ENCODE measurements at places on chromosomes 11 and 22.

GRCh38 chr22:39994566-39995392 is at the start of gene FAM83F:
Gene FAM83F, plus strand, starts transcription at chr22:39994954. Its CDS starts 89 bp downstream, at chr22:39995043.
- peak; percentile 68 for DNase-seq

DNA sequence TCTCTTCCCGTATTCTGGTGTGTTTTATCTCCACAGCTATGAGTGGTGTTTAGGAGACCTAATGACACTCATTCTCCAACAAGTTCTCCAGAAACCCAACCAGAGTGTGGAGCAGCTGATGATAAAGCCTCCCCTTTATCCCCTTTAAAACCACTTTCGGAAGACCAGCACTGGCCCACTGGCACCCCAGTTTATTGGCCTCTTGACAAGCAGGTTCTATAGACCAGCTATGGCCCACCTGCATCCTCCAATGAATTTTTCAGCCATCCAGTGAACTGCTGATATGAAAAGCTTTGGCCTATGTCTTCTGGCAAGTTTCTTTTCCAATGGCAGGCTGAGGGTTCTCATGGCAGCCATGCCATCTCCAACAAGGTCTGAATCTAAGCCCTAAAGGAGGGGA is 27.4 kb downstream of the CHST1 start:
- no peak for DNase-seq

DNA sequence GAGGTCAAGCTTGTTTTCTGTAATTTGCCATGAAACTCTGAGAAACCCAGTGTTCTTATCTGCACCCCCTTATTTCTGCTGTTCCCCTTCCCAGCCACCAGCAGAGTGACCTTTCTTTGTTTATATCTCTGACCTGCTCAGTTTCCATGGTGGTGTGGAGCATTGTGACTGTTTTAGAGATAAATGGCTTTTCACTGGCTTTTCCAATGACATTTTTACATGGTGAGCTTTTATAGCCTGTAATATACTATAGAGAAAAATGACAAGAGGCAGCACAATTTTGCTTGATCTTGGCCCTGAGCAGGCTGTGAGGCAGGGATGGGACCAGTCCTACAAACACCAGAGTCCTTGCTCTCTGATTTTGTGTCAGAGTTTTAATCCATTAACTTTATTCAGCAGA is 233.9 kb downstream of the FAT3 start:
- DNase-seq, result no peak

DNA sequence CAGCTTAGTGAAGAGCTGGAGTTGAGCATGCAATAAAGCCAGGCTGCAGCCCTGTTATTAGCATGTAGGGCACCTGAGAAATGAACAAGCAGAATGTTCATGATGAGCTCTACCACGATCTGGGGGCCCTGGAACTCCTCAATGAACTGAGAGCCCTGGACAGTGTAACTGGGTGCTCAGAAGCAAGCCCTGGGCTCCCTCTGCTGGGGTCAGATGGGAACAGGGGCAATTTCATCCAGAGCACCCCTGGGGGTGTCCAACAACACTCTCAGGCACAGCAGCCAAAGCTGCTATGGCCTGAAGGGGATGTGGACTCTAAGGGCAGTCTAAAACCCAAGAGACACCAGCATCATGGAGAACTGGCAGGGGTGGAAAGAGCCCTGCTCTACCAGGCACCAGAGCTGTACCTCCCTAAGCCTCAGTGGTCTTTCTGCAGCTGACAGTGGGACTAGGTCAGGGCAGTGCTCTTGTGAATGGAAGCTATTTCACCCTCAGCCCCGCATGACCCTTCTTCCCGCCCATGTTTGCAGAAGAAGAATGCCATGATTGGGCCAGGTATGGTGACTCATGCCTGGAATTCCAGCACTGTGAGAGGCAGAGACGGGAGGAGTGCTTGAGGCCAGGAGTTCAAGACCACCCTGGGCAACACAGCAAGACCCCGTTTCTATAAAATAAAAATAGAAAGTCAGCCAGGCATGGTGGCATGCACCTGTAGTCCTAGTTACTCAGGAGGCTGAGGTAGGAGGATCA is 28.9 kb downstream of the THOC5 start:
- peak; percentile 7 for DNase-seq

DNA sequence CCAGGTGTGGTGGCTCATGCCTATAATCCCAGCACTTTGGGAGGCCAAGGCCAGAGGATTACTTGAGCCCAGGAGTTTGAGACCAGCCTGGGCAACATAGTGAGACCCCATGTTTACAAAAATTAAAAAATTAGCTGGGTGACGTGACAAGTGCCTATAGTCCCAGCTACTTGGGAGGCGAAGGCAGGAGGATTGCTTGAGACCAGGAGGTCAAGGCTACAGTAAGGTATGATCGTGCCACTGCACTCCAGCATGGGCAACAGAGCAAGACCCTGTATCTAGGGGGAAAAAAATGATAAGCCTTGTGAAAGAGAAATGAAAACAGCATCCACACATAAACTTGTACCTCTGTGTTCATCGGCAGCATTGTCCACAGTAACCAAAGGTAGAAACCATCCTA is 8.1 kb upstream of the CCND1 start:
- DNase-seq, result no peak

- no peak for DNase-seq
Measured at GRCh38 chr11:106242718-106243415, 165.4 kb downstream of the AASDHPPT start.

GRCh38 chr11:79813551-79813950 is 372.7 kb upstream of the TENM4 start:
- DNase-seq, result no peak

DNA sequence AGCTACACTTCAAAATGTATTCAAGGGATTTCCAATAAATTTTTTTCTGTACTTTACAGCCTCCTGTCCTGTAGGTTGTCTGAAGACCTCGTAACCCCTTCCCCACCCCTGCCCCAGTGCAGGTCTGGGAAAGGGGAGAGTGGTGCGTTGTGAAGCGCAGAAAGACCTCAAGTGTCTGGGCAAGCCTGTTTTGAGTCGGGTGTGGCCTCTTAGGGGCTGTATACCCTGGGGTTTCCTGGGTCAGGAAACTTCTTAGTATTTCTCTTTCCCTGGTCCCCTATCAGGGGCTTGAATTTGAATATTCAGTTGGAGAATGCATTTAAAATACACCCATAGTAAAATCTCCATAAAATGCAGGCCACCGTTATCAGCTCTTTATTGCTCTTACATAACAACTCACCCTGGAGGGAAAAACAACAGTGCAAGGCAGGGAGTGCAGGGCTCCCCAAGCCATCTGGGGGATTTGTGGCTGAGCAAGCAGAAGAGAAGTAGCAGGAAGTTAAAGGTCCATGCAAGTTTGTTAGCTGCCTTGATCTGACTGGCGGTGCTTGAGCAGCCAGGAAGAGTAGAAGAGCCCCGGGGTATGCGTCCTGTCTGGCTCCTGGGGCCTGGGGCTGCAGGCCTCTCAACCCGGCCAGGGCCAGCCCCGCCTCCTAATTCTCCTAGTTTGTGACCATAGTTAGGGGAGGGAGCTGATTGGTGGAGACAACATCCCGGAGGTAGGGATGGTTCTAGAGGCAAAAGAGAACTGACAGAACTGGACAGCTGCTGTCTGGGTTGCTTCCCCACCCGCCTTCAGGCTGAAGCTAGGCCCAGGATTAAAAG is 25.7 kb downstream of the ARHGAP1 start:
- DNase-seq, result no peak

GRCh38 chr11:21229224-21229623 is 559.8 kb downstream of the NELL1 start:
- DNase-seq, result no peak

GRCh38 chr11:17687946-17688670 is 31.3 kb upstream of the MYOD1 start:
- no peak for DNase-seq

- no peak for DNase-seq
Measured at GRCh38 chr11:72583616-72584292, 90.5 kb downstream of the PDE2A start.

DNA sequence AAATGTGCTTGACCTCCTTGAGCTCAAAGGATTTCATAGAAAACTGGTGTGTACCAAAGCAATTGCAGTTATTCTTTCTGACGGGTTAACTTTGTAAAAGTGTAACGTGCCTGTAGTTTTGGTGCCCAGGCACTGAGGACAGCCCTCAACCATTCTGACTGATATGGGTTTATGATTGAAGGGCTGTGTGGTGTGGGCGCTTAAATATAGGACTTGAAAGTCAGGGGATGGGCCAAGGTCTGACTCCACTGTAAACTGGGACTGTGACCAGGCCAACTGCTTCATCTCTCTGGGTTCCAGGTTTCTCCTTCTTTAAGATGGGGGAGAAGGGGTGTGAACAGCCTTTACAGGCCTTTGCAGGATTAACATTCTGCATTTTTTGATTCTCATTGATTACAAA is 191.1 kb upstream of the ARHGAP20 start:
- no peak for DNase-seq

GRCh38 chr11:118917481-118918127 is 8.1 kb downstream of the BCL9L start:
- peak; percentile 69 for DNase-seq

DNA sequence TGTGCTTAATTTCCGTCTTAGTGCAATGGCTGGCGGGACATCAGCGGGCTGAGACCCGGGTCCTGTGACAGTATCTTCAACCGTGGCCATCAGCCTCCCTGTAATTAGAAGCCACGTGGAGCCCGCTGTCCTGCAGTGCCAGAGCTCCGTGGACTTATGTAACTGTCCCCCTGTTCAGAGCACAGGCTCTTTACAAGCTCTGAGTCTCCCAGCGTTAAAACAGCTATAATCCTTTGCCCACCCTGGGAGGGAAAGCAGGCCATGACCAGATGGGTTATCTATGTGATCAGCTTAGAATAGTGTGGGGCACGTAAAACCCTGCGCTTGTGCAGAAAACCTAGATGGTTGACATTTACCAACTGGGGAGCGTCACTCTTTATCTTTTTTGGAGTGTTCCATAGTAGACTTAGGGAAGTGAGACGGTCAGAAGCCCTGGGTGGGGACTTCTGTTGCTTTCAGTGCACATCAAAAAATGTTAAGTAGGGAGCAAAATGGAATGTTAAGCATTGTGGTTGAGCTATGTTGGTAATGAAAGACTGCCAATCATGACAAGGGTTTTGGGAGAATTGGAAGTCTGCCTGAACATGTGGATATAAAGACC is 103.5 kb upstream of the CADM1 start:
- no peak for DNase-seq

GRCh38 chr11:17572359-17572690 is 25.3 kb downstream of the OTOG start:
- no peak for DNase-seq

GRCh38 chr11:18608376-18608775 is 8.8 kb downstream of the MISFA start:
- DNase-seq, result no peak

GRCh38 chr11:108803776-108804175 is 138.9 kb downstream of the DDX10 start:
- DNase-seq, result no peak

- DNase-seq, result no peak
Measured at GRCh38 chr22:47193606-47194329, 431.3 kb downstream of the TBC1D22A start.

DNA sequence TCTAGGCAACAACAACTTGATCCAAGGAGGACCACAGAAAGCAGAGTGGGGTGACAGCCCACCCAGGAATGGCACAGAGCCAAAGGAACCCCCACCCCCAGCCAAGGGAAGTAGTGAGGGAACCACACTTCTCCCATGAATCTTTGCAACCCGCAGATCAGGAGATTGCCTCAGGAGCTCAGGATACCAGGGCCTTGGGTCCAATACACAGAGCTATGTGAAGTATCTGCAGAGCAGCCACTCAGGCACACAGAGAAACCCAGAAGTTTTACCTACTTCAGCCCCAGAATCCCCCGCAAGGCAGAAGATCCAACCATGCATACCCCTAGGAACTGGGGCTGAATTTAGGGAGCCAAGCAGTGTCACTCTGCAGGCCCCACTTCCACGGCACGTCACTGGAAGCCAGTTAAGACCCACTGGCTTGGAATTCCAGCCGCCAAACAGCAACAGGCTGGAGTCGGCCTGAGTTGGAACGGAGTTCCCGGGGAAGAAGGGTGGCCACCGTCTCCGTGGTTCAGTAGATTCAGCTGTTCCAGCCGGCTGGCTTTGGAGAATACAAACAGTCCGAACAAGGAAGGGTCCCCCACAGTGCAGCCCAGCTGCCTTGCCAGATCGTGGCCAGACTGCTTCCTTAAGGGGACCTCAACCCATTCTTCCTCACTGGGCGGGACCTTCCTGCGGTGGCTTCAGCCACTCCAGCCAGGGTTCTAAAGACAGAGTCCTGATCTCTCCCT is 174.1 kb downstream of the TTC28 start:
- no peak for DNase-seq

DNA sequence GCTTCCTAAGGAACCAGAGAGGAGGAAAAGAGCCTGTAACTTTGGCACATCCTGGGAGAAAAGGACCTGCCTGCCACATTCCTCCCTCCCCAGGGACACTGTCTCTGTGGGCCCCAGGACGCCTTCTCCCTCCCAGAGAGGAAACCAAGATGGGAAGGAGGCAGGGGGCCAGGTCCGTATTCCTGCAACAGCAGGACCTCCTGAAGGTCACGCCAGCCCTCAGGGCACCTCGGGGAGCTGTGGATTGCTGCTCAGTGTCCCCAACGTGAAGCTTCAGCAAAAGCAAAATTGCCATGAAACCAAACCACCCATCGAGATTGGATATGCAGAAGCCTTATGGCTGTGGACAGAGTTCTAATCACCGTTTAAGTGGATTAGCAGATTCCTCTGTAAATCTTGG is 86.7 kb downstream of the ARHGAP8 start:
- DNase-seq, result no peak

DNA sequence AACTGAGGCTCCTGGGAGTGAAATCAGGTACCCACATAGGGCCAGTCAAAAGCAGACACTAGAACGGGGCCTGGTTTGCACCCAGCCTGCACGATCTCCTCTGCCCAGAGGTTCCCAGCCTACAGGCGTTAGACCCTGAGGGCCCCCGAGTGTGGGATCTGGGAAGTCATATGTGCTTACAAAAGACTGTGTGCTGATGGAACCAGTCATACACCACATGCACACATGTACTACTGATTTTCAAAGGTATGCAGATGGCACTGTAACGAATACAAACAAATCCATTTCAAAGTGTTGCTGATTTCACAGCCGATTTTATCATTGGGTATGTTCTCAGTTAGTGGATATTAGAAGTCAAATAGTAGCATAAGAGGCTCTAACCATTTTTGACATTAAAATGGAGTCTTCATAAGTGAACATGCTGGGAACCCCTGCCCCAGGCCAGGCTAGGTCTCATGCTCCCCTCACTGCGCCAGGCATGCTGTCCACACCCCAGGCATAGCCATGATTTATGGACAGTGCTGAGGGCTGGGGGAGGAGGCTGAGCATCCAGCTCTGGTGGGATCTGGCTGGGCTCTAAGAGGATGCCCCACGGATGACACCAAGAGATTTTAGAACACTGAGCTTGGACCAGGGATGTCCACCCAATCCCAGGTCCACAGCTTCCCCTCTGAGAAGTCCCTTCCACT is 38.6 kb upstream of the LRRC32 start:
- no peak for DNase-seq

Measured in activated naive CD8-positive, alpha-beta T cell treated with anti-CD3 and anti-CD28 coated beads for 36 hours (primary cell).